ENCODE measurements at places on chromosomes 1 and 21. TPM values are rescaled to one million over a fixed set of nuclear protein-coding genes. Genes with fewer than 3 reads are reported as not detected.

Gene ROR1
- polyA plus RNA-seq = 5.5 TPM

DNA sequence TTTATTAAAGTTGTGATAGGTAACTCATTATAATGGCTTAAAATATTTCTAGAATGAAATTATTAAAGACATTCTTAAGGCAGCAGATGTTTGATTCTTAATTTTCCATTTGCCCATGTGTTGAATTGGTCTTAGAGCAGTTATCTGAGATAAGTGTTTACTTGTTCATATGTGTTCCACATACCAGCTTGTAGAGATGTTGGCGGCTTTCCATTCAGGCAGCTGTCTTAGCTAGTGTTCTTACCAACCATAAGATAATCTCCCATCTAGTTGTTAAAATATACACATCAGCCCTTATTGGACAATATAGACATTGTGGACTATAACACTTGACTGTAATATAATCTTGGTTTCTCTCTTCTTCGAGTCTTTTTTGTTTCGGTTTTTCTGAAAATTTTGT is 1372.9 kb upstream of the ADGRL2 start:
- H3K36me3 ChIP-seq = no peaks in the 10 kb centered on the region
- DNase-seq = no peak
- H3K4me1 ChIP-seq = peaks cover 3% of the 10 kb centered on the region
- H3K4me3 ChIP-seq = no peak overlapping the region

DNA sequence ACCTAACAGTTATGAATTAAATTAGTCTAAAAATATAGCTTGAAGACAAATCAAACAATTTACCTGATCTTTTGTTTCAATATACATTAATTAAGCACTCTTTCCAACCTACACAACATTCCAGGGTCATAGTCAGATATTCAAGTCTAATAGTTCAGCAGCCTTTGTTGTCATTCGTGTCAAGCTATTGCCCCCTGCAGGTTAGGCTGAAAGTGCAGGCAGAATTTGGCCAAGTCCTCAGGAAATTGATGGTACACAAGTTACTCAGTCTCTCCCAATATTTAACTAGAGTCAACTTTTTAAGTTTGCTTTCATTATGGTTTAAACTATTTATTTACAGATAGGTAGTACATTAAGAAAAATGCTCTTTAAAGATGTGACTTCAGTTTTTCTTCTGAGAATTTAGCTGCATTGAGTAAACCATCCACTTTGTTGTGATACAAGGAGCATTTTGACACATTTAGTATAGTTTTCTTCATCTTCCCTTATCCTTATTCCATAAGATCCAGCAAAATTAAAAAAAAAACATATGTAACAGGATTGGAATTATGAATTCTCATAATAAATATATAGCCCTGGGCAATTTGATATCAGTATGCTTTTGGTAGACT is 130.3 kb upstream of the DPYD start:
- H3K4me1 ChIP-seq = peaks cover 12% of the 10 kb centered on the region
- H3K36me3 ChIP-seq = no peaks in the 10 kb centered on the region
- no peak overlapping the region for H3K27ac ChIP-seq
- no peaks in the 10 kb centered on the region for H3K27me3 ChIP-seq
- H3K4me3 ChIP-seq = peak overlapping the region; percentile 4

Gene OPTC
- polyA plus RNA-seq = not detected

GRCh38 chr1:223774134-223774814 is 61.9 kb downstream of the CAPN2 start:
- peaks cover 69% of the 10 kb centered on the region for H3K36me3 ChIP-seq
- H3K27ac ChIP-seq = peak overlapping the region; percentile 96
- peaks cover 9% of the 10 kb centered on the region for H3K4me1 ChIP-seq
- no peak for DNase-seq
- H3K4me3 ChIP-seq = no peak overlapping the region

- no peaks in the 10 kb centered on the region for H3K4me1 ChIP-seq
- no peak overlapping the region for H3K4me3 ChIP-seq
- no peaks in the 10 kb centered on the region for H3K36me3 ChIP-seq
- DNase-seq = no peak
- no peaks in the 10 kb centered on the region for H3K27me3 ChIP-seq
Observed at GRCh38 chr1:4603295-4604110, 50.9 kb upstream of the AJAP1 start.

Gene RIPPLY3
- polyA plus RNA-seq = 0.03 TPM

Gene HJV
- polyA plus RNA-seq = not detected

Gene ABCA4
- 0.06 TPM for polyA plus RNA-seq

DNA sequence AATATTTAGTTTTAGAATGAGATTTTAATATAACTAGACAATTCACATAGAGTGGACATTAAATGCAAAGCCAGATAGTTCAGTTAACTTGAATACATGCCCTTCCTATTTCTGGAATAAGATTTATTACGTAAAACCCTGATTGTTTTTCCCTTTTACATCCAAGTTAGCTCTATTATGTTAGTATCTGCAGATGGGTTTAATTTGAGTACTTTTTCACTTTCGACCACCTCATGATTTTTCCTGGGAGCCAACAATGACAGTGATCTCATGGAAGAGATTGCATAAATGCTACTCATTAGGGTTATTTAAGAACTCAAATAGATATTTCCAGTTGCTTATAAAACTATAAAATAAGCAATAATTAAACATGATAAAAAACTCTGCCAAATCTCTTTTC is 199.4 kb upstream of the PTGFR start:
- H3K4me3 ChIP-seq = no peak overlapping the region
- H3K4me1 ChIP-seq = 0 out of 2 replicates have a peak, but pooled peaks cover 4% of the 10 kb centered on the region
- no peaks in the 10 kb centered on the region for H3K27me3 ChIP-seq
- no peaks in the 10 kb centered on the region for H3K36me3 ChIP-seq
- DNase-seq = no peak

GRCh38 chr1:156436141-156437036 is 64.2 kb downstream of the MEF2D start:
- H3K4me3 ChIP-seq = no peak overlapping the region
- H3K4me1 ChIP-seq = no peaks in the 10 kb centered on the region
- no peaks in the 10 kb centered on the region for H3K36me3 ChIP-seq

Gene RNU1-2
- polyA plus RNA-seq = not detected

GRCh38 chr21:31092832-31093625 is 54.8 kb upstream of the KRTAP19-8 start:
- no peak overlapping the region for H3K4me3 ChIP-seq
- no peak overlapping the region for H3K27ac ChIP-seq
- H3K27me3 ChIP-seq = no peaks in the 10 kb centered on the region
- H3K4me1 ChIP-seq = no peaks in the 10 kb centered on the region

DNA sequence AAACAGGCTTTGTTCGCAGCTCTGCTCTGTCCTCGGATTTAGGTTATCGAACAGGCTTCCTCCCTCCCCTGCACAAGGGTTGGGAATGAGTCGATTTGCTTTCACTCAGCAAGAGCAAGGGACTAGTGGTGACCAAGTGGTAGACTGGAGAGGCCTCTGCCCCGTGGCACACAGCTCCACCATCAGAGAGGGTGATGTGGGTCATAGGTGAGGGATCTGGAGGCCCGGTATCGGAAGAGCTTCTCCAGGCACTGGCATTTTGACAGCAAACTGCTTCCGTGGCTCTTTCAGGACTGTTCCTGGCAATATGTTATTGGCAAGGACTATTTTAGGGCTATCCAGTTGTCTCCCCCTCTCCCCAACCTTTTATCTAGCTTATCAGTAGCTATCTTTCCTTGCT is 3.1 kb upstream of the ELF3 start:
- no peaks in the 10 kb centered on the region for H3K27me3 ChIP-seq
- no peaks in the 10 kb centered on the region for H3K4me1 ChIP-seq
- no peak for DNase-seq

- H3K4me1 ChIP-seq = peaks cover 7% of the 10 kb centered on the region
- no peaks in the 10 kb centered on the region for H3K27me3 ChIP-seq
- no peaks in the 10 kb centered on the region for H3K36me3 ChIP-seq
- no peak overlapping the region for H3K4me3 ChIP-seq
- no peak for DNase-seq
Observed at GRCh38 chr1:20666146-20666545, 5.0 kb upstream of the DDOST start.

- DNase-seq = no peak
- H3K4me3 ChIP-seq = no peak overlapping the region
- H3K4me1 ChIP-seq = no peaks in the 10 kb centered on the region
- H3K36me3 ChIP-seq = no peaks in the 10 kb centered on the region
- no peak overlapping the region for H3K27ac ChIP-seq
Observed at GRCh38 chr1:110200666-110201065, 9.4 kb upstream of the KCNC4 start.

GRCh38 chr1:165253818-165254254 is 102.7 kb downstream of the LMX1A start:
- no peaks in the 10 kb centered on the region for H3K36me3 ChIP-seq
- no peaks in the 10 kb centered on the region for H3K4me1 ChIP-seq
- no peak overlapping the region for H3K27ac ChIP-seq
- no peaks in the 10 kb centered on the region for H3K27me3 ChIP-seq
- DNase-seq = no peak
- no peak overlapping the region for H3K4me3 ChIP-seq

GRCh38 chr1:33364565-33364918 is 43.6 kb upstream of the A3GALT2 start:
- H3K36me3 ChIP-seq = peaks cover 42% of the 10 kb centered on the region
- no peak for DNase-seq
- H3K27ac ChIP-seq = peak overlapping the region; percentile 88
- no peaks in the 10 kb centered on the region for H3K27me3 ChIP-seq
- peaks cover 57% of the 10 kb centered on the region for H3K4me1 ChIP-seq

Gene TDRD5
- polyA plus RNA-seq = not detected

DNA sequence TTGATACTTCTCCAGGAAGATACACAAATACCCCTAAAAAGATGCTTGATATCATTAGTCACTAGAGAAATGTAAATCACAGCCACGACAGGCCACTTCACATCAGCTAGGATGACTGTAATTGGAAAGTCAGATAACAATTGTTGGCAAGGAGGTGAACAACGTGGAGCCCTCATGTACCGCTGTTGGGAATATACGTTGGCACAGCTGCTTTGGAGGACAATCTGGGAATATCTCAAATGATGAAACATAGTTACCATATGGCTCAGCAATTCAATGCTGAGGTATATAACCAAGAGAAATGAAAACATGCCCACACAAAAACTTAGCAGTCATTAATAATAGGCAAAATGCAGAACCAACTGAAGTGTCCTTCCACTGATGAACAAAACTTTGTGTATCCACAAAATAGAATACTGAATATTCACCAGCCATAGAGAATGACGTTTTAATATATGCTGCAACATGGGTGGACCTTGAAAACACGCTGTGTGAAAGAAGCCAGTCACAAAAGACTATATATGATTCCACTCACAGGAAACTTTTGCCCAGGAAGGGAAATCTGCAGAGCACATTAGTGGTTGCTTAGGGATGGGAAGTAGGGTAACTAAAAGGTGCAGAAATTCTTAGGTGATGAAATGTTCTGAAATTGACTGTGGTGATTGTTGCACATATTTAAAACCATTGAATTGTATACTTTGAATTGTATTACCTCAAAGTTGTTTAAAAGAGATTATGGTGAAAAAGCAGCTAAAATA is 95.4 kb downstream of the AHCTF1 start:
- no peaks in the 10 kb centered on the region for H3K27me3 ChIP-seq
- DNase-seq = peak; percentile 31
- no peak overlapping the region for H3K4me3 ChIP-seq
- peaks cover 21% of the 10 kb centered on the region for H3K36me3 ChIP-seq

DNA sequence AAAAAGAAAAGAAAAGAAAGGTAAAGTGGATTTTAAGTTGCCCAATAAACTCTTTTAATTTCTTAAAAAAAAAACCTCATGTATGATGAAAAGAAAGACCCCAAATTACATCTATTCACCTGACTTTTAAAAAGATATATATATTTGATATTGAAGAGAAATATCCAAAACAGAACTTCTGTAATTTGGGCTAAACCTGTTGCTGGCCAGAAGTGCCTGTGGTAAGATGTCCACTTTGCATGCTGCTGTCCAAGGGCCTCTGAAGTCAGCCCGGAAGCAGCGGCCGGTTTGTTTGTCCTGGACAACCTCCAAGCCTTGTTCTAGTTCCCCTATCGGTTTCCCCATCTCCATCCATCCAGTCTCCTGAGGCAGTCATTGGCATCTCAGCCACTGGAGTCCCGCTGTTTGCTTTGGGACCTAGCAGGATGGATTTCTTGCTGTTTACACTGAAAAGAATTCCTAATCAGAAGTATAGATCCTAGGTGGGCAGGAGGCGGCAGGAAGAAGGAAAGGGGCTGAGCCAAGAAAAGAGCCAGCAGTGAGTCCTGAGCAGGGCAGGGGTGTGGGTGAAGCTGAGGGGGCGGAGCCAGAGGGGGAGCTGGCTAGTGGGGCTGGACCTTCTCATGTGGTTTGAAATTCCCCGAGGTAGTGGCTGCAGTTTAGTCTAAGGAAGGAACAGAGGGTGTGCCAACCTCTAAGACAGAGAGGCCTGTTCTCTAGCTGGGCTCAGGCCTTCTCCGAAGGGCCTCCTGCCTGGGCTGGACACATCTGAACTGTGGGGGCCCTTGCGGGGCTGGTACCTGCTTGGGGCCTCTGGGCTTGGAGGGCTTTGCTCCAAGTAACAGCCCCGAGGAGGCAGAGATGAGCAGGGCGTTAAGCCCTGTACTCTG is 3.3 kb downstream of the NCMAP start:
- peaks cover 7% of the 10 kb centered on the region for H3K27me3 ChIP-seq
- H3K36me3 ChIP-seq = no peaks in the 10 kb centered on the region
- 0 out of 2 replicates have a peak overlapping the region, but pooled peaks have one; percentile 7 for H3K27ac ChIP-seq
- no peak overlapping the region for H3K4me3 ChIP-seq
- DNase-seq = peak; percentile 88

DNA sequence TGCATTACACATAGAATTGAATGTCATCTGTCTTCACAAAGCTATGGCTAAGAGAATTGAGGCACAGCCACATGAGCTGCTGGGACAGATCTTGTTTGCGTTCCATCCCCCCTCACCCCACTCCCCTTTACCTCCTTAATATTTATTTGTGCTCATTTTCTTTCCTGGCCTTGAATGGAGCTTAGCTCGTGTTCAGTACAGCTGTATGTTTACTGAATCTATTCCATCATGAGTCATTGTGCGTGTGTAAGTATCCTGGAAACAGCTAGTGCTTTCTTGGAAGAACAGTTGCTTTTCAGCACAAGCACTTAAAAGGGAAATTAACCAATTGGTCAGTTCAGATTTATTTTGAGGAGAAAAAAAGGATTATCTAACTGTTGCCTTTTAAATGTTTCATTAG is 14.7 kb downstream of the PROX1 start:
- H3K4me1 ChIP-seq = peaks cover 52% of the 10 kb centered on the region
- H3K4me3 ChIP-seq = no peak overlapping the region
- H3K27me3 ChIP-seq = no peaks in the 10 kb centered on the region
- DNase-seq = no peak
- H3K27ac ChIP-seq = no peak overlapping the region

- H3K4me3 ChIP-seq = no peak overlapping the region
- no peak for DNase-seq
- H3K4me1 ChIP-seq = no peaks in the 10 kb centered on the region
- H3K36me3 ChIP-seq = no peaks in the 10 kb centered on the region
- H3K27ac ChIP-seq = no peak overlapping the region
- H3K27me3 ChIP-seq = no peaks in the 10 kb centered on the region
Observed at GRCh38 chr1:99146129-99146848, 118.0 kb upstream of the PLPPR4 start.

DNA sequence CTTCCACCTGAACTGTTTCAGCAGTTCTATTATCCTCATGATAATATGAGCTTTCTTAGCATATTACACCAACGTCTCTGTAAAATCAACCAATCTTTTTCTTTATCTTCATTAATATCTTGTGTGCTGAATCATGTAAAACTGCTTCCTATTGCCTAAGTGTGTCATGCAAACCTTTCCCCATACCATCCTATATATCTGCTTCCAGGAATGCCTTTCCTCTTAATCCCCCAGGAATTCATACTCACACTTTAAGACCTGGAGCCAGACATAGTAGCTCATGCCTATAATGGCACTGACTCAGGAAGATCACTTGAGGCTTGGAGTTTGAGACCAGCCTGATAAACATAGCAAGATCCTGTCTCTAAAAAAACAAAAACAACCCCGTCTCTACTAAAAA is 183.9 kb downstream of the NRIP1 start:
- no peak for DNase-seq
- 0 out of 2 replicates have a peak, but pooled peaks cover 5% of the 10 kb centered on the region for H3K27me3 ChIP-seq
- no peak overlapping the region for H3K4me3 ChIP-seq
- H3K27ac ChIP-seq = no peak overlapping the region

Gene HEYL
- polyA plus RNA-seq = not detected
